Activated CD4-positive, CD25-positive, alpha-beta regulatory T cell treated with anti-CD3 and anti-CD28 coated beads, Interleukin-2, amount 50 U/mL, for 72 hours (primary cell): ENCODE measurements at places on chromosomes 2 and 18.

DNA sequence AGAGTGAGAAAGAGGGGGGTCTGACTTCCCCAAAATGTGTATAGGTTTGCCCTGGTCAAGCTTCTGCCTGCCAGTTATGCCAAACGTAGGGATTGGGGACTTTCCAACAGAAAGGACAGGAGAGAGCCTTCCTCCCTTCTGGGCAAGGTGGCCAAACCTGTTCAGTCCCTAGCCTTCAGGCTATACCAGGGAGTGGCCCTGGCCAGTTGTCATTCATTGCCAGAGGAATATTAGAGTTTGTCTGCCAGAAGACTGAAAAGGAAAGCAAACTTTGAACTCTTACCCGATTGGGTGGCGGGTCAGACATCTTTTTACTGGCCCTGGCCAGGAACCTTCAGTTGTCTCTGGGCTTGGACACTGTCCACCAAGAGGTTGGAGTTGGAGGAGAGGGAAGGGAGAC is 22.1 kb downstream of the RAB3GAP1 start:
- DNase-seq, result no peak

DNA sequence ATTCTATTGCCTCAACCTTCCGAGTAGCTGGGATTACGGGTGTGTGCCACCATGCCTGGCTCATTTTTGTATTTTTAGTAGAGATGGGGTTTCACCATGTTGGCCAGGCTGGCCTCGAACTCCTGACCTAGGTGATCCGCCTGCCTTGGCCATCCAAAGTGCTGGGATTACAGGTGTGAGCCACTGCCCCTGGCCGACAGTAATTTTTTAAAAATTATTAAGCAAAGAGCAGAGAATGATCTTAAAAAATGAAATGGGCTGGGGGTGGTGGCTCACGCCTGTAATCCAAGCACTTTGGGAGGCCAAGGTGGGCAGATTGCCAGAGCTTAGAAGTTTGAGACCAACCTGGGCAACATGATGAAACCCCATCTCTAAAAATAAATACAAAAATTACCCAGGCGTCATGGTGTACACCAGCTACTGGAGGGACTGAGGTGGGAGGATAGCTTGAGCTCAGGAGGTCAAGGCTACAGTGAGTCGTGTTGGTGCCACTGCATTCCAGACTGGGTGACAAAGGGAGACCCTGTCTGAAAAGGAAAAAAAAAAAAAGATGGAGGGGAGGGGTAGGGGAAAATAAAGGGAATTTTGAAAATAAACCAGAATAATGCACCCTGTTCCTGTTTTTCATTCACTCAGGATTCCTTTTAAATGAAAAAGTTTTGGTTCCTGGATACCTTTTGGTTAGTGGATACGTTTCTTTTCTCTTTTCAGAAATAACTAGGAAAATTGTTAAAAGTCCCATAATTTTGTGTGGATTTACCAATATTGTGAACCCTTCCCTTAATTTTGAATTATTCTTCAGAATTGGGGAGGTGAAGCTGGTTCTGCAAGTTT is 33.9 kb downstream of the MAP4K4 start:
- no peak for DNase-seq

- no peak for DNase-seq
Observed at GRCh38 chr2:54012538-54013141, 41.8 kb upstream of the PSME4 start.

DNA sequence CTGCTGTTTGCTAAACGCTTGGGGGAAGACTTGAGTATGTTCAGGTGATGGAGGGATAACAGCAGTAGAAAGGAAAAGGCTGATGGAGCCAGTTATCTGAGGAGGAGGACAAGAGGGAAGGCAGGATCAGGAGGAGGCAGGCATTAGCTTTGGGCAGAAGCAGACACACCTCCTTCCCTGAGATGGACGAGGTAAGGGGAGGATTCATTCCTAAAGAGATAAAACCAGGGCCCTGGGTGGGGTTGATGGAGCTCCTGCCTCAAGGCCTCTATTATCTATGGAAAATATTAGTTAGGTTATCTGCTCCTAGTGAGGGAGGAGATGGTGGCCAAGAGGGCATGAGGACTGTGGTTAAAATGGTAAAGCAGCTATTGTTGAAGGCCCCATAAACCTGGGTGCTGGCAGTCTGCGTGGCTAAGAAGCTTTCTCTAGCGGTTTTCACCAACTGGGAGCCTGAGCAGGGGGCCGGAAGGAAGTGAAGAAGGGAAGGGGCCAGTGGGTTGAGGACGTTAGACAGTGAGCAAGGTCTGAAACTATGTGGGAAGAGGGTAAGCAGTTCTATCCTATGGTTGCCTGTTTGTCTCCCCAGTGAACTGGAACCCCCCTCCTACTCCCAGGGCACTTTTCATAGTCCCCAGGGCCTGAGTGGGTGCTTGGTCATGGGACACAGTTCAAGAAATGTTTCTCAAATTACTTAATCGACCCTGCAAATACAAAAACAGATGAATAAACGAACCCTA is 56.6 kb upstream of the HK2 start:
- no peak for DNase-seq

- no peak for DNase-seq
Observed at GRCh38 chr18:74652392-74652988, 54.8 kb downstream of the ZNF407 start.

GRCh38 chr2:12720278-12720620 is 3.5 kb downstream of the TRIB2 start:
- no peak for DNase-seq

DNA sequence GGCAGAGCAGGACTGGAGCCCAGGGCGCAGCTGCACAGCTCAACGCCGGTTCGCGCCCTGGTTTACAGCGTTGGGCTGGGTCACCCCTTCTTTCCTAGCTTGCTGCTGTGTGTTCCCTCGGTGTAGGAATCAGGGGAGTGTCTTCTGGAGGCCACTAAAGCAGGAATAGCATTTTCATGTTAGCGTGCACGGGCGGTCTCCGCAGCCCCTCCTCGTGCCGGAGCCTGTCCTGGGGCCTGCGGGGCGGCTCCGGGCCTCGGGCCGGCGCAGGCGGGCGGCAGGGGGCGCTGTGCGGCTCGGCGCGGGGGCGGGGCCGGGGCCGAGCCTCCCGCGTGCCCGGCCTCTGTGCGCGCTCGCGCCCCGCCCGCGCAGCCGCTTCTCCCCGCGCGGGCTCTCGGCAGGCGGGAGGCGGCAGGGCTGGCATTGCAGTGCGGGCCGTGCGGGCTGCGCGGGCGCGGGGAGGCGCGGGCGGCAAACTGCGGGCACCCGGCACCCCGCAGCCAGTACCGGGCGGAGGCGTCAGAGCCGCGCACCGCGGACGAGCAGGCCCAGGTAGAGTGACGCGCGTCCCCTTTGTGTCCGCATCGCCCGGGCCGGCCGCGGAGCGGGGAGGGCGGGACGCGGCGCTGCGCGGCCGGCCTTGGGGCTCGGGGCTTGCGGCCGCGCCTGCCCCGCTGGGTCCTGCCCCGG is at the start of gene RNF144A:
Gene RNF144A (plus strand): TSS at position 342 of the 690 bp plus-strand sequence. CDS start 79,515 bp downstream, outside the sequence.
- peak; percentile 84 for DNase-seq

GRCh38 chr2:235064976-235065375 is 113.2 kb downstream of the SH3BP4 start:
- no peak for DNase-seq
